AG09319 (cell line): ENCODE measurements at places on chromosomes 3 and 15.

DNA sequence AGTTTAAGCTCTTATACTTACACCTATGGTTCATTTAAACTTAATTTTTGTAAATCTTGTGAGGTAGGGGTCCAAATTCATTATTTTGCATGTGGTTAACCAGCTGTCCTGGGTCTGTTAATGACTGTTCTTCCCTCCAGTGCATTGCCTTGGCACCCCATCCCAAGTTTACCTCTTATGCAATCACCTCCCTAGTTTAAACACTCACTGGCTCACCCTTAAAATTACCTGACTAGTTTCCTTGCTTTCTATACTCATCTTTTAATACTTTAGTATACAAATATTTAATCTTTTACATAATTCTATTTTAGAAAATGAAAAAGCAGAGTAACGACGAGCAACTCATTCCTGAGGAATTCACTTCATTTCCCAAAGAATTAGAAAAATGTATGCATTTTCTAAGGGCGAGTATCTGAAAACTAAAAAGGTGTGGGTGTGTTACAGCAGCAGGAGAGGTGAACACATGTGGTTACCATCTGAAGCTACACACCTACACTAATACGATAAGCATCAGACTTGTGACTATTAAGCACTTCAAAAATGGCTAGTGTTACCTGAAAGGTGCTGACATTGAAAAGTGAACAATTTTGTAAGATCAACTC is 33.7 kb downstream of the TJP1 start:
- no peak for DNase-seq

DNA sequence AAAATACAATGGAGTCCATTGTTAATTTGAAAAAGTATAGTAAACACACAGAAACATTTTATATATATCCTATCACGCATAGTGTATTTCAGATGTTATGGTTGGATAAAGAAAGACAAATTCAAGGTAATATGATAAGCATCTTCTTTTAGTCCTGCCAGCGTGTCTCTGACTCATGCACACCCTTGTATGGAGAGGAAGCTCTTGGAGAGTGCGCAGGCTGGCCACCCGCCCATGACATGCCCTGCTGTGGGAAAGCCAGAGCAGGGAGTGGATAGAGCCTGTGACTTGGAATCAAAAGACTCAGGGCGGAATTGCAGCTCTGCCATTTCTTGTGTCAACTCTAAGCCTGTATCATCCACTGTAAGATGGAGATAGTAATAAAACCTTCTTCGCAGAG is 23.0 kb upstream of the COPG1 start:
- peak; percentile 79 for DNase-seq

- DNase-seq: no peak
Observed at GRCh38 chr3:129536374-129536667, 6.7 kb upstream of the H1-8 start.

DNA sequence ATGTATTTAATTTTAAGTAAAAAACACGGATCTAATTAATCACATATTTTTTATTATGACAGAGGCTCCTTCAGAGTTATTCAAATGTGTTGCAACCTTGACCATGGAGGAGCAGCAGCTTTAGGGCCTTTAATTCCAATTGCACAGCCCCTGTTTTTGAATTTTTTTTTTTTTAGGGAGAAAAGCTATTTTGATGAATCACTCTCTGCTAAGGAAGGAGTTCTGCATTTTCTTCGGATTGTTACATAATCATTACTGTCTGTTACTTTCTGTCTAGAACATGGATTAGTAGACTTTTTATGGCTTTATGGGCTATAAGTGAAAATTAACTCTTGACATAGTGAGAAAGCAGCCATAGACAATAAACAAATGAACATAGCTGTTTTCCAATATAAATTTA is 90.8 kb downstream of the MCTP2 start:
- DNase-seq: no peak

- no peak for DNase-seq
Observed at GRCh38 chr3:111811811-111812210, 47.3 kb upstream of the PHLDB2 start.

DNA sequence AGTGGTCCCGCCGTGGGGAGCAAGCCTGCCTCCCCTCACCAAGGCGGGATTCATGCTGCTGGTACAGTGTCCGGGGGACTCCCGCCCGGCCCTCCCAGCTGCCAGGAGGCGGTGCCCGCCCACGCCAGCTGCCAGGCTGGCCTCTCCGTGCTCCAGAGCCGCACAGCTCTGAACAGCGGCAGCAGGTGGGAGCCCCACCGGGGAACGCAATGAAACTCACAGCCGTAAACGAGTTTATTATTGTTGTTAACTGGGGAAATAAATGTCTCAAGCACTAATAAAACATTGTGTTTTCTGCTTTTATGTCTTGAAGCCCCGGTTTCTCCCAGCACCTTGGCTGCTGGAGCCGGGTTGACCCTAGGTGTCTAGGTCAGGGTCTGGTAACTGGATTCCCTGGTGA is 317.7 kb upstream of the TLE3 start:
- DNase-seq: no peak

- no peak for DNase-seq
Observed at GRCh38 chr15:36914466-36914865, 185.9 kb downstream of the MEIS2 start.

DNA sequence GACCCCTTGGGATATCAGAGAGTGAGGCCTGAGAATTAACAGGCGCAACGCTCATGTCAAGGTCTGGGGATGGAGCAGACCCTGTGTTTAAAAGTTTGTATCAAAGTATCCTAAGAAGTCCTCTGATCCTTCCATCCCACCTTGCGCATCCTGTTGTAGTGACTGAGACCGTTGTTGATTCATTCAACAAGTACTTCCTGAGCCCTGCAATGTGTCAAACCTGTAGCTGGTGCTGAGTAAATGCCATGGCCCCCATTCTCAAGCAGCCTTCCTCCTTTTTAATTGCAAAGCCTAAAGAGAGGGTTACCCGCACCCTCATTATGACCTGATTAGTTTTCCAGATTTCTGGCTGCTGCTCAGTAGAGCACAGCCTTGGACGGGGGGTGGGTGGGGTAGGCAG is 46.4 kb downstream of the RPLP1 start:
- DNase-seq: no peak

GRCh38 chr3:128415200-128415772 is 51.4 kb downstream of the DNAJB8 start:
- DNase-seq: no peak

GRCh38 chr3:182172534-182172933 is 460.8 kb downstream of the SOX2 start:
- DNase-seq: no peak

DNA sequence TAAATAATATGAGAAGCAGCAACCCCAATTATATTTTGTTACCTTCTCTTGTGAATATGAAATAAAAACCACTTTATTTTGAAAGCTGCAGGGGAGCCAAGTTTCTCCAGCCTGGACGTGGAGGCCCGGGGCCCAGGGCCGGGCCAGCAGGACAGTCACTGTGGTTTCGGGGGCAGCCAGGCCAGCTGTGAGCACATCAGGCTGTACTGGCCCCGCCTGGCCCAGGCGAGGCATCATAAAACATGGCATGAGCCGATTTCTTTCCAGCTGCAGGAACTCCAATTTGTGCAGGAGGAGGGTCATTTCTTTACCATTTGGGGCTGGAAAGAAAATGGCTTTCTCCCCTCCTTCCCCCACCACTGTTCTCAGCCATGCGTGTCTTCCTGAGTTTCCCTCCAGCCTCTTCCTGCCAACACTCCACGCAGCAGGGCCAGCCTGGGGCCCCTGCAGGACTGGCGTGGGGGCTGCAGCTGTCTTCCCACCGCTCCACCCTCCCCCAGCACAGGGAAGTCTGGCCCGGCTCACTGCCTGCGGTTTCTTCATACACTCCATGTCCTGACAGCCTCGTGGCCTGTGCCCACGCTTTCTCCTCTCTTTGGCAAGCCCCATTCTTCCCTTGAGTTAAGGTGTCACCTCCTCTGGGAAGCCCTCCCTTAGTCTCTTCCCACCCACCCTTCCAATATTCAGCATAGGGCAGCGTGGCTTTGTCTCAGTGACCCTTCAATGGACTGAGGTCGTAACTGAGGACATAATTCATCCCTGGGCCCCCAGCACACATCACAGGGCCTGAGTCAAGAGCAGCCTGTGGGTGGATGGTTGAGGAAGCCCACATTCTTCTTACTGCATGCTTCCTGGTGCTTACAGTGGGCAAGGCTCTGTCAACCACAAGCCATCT is 135.8 kb downstream of the CHSY1 start:
- DNase-seq: no peak

DNA sequence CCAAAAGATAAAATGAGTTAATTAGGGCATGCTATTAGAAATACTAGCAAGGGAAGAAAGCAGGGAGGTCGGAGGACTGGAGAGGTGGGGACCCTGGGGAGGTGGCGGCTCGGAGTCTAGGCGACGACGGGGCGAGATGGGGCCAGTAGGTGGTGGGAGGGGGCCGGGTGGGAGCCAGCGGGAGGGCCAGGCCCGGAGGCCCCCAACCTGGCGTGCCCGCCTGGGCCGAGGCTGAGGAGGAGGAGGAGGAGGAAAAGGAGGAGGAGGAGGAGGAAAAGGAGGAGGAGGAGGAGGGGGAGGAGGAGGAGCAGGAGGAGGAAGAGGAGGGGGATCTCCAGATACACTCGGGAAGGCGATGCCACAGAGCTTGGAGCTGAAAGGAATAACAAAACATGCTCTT is 426.2 kb downstream of the NR2F2 start:
- DNase-seq: no peak

DNA sequence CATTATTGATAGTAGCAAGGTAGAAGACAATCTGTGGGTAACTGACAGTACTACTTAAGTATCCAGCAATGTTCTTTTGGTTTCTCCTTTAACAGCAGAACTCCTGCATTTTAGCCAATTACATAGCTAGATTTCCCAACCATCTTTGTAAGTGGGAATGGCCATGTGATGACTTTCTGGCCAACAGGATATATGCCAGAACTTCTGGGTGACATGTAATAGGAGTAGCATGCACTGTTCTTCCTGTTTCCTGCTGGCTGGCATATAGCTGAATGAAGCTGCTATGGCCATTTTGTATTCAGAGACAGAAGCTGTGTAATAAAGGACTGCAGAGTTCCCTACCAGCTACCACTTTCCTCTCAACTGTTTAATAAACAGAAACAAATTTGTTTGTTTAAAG is 18.0 kb downstream of the SPICE1 start:
- DNase-seq: no peak

- no peak for DNase-seq
Observed at GRCh38 chr15:94383706-94384105, 152.3 kb downstream of the MCTP2 start.

DNA sequence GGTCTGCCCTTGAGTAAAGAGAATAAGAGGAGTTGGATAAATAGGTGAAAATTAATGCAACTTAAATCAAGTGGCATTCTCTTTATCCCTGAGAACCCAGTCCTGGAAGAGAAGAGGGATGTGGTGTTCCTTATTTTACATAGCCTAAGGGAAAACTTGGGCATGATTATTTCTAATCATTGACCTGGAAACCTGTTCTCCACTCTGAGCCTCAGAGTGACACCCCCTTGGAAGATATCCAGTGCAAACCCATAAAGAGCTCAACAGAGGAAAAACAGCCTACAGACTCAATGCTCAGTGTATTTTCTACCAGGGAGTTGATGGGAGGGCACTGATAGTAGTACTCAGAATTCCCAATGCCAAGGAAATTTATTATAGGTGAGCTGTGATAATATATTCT is 22.0 kb downstream of the SLC15A2 start:
- no peak for DNase-seq

DNA sequence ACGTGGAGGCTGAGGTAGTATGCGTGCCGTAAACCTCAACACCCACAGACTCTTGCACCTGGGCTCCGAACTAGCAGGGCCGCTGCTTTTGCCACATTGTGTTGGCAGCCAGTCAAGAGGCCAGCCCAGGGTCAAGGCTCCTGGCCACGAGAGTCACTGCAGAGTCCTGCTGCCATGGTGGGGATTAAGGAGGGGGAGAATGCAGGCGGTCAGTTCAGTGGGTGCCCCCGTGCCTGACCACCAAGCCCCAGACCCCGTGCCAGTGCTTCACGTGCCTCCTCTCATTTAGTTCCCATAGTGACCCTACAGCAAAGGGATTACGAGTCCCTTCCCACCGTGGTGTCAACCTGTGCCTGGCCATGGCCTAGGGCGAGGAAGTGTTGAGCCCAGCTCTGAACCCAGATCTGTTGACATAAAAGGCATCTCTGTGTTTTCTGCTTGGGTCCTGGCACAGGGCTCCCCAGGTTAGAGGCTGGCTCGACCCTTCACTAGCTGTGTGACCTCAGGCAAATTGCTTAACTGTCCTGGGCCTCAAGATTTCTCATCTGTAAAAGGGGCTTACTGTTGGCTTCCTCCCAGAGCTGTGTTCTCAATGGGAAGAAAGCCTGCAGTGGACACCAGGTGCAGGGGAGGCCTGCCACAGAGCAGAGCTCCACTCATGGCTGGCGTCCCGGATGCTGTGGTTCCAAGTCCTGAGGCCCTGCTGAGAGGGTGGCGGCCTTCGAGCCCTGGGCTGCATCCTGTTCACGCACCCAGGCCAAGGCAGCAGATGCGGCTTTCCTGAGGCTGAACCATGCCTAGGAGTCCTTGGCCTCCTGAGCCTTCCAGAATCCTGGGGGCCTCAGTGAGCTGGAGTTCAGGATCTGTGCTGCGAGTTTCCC is 32.8 kb downstream of the FBLN2 start:
- DNase-seq: no peak

DNA sequence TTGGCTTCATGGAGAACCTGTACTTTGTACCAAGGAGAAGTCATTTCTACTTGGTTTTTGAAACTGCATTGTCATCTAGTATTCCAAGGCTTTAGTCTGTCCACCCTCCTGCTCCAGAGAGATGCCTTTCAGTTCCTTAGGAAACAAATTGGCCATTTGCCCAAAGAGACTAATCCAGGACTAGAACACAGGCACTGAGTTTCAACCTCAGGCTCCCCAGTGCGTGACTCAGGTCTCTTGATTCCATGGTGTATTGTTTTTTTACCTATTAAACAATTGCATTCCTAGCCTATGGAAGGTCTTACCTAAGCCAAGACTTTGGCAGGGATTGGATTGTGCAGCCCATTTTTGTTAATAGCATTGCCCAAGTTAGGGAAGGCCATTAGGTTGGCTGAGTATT is 214.8 kb upstream of the CTDSPL start:
- DNase-seq: no peak

DNA sequence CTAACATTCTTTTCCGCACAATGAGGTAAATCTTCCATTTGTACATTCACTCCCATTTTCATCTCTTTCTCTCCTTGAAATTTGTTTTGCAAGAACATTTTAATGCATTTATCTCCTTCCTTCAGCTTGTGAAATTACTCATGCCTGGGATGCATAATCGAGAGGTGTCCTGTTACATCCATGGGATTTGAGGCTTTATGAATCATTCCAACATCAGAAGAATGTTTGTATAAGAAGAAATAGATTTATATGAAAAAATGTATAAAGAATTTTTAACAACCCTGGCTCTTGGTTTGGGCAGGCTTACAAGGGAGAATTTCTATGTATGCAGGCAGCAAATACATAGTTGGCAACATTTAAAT is 93.2 kb upstream of the MBNL1 start:
- DNase-seq: peak; percentile 65
